ENCODE measurements at places on chromosomes 3 and 15.
A peak's percentile ranks its signal among the peaks of the same experiment; 100 is the strongest.

GRCh38 chr3:114998971-114999579 is 148.0 kb downstream of the ZBTB20 start:
- DNase-seq: no peak

DNA sequence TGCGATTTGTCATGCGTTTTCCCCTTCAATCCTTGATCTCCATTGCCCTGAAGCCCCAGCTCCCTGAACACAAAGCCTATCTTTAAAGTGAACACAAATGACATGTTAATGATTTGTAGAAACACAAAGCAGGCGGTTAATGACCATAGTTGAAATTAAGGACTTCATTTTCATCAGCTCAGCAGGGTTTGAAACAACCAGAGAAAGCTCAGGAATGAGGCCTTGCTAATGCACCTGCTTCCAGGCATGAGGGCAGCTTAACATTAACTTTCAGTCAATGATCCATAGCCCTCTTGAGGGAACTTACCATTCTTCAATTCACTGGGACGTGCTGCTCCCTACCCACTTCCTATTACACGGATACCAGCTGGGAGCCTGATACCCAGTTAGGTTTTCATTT is 427.2 kb upstream of the CBLB start:
- DNase-seq: no peak

GRCh38 chr3:158095111-158095813 is 11.0 kb downstream of the SHOX2 start:
- DNase-seq: no peak

- no peak for DNase-seq
Measured at GRCh38 chr3:8555113-8555661, 53.6 kb downstream of the LMCD1 start.

GRCh38 chr3:147215660-147216059 is 190.7 kb downstream of the ZIC4 start:
- DNase-seq: no peak

DNA sequence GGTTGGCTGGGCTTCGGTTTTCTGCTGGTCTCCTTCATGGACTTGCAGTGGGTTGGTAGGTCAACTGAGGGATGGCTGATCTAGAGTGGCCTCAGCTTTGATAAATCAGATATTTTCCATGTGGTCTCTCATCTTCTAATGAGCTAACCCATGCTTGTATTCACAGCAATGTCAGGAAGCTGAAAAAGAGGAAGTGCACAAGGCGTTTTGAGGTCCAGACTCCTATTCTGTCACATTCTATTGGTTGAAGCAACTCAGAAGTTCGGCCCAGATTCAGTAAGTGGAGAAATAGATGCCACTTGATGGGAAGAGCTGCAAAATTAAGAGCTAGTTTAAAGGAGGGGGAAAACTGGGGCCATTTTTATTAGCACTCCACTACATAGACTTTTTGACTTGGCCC is 361.2 kb downstream of the DIPK2A start:
- DNase-seq: no peak

DNA sequence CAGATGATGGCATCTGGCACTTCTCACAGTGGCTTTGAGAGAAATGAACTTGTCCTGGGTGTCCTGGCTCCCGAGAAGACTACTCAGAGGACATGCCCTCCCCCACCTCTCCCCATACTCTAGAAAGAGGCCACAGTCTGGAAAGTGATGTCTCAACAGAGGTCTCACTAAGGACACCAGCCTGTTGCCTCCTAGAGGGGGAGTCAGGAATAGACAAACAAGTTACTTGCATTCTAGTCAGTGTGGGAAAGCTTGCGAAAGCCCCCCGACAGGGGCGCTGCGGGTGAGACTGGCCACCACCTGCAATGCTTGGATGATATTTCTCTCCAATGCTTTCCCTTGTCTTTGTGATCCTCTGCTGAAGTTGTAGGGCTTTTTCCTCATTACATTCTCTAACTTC is 17.2 kb downstream of the B4GALT4 start:
- no peak for DNase-seq

DNA sequence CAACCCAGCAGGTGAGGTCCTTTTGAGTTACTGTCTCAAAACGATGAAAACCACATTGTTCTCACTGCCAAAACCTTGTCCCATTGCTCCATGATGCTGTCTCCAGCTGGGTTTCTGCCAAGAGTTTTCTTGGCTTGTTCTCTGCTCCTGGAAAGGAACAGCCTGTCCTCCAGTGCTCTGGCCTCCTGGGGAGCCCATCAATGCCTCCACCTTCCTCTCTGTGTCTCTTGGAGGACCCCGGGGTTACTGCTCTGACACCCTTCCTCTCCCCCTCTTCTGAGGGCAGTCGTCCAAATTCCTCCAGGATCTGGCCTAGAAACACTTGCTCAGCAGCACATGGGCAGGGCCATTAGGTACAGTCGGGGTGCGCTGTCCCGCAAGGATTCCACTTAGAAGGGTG is 63.9 kb upstream of the RGMA start:
- no peak for DNase-seq

- no peak for DNase-seq
Measured at GRCh38 chr3:40645883-40646282, 121.1 kb downstream of the ZNF621 start.

DNA sequence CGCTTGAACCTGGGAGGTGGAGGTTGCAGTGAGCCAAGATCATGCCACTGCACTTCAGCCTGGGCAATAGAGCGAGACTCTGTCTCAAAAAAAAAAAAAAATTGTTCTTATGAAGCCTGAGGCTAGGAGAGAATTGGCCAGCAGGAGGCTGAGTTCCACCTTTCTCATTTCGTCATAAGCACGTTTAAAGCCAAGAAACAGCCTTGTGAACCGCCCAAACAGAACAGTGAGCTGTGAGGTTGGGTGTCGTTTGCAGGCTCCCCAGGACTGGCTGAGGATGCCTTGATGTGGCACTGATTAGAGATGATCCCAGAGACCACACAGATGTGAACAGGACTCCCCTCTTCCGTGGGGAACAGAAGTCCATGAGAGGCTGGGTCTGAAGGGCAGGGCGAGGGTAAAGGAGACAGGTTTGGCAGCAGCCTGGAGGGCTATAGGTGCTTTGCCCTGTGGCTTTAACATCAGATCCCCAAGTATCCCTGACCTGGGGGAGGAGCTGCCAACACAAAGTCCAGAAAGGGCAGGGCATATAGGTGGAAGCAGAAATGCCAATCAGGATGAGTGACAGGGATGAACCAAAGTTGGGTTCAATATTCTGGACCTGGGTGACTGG is 52.9 kb downstream of the CLEC3B start:
- DNase-seq: no peak

DNA sequence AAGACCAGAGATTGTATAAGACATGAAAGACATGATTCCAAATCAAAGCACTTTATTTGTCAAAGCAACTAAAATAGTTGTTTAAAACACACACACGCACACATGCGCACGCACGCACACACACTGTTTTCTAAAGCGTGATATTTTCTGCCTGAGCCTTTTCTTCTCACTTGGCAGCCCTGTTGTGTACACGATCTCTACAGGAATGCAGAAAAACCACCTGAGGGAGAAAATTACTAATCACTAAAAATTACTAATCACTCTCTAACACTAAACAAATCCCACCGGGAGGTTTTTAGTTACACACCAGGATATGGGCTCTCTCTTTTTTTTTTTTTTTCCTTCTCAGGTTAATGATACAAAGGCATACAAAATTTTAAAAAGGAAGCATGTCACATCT is 160.1 kb upstream of the ATP11B start:
- no peak for DNase-seq

DNA sequence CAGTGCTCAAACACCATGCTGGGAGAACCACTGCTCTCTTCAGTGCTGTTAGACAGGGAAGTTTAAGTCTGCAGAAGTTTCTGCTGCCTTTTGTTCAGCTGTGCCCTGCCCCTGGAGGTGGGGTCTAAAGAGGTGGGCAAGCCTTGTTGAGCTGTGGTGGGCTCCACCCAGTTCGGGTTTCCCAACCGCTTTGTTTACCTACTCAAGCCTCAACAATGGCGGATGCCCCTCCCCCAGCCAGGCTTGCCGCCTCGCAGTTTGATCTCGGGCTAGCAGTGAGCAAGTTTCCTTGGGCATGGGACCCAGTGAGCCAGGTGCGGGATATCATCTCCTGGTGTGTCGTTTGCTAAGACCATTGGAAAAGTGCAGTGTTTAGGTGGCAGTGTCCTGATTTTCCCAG is 670.2 kb upstream of the ALCAM start:
- DNase-seq: no peak

- DNase-seq: no peak
Measured at GRCh38 chr3:18847583-18848197, 300.6 kb upstream of the KCNH8 start.

DNA sequence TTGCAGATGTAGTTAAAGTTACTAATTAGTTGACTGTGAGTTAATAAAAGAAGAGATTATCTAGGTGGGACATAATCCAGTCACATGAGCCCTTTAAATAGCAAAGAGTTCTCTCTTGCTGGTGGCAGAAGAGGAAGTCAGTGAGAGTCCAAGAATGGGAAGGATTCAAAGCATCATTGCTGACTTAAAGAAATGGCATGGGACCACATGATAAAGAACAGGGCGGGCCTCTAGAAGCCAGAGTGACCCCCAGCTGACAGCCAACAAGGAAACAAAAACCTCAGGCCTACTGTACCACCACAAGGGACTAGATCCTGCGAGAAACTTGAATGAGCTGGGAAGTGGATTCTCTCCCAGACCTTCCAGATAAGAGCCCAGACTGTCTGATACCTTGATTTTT is 447.2 kb upstream of the CCDC54 start:
- DNase-seq: no peak

DNA sequence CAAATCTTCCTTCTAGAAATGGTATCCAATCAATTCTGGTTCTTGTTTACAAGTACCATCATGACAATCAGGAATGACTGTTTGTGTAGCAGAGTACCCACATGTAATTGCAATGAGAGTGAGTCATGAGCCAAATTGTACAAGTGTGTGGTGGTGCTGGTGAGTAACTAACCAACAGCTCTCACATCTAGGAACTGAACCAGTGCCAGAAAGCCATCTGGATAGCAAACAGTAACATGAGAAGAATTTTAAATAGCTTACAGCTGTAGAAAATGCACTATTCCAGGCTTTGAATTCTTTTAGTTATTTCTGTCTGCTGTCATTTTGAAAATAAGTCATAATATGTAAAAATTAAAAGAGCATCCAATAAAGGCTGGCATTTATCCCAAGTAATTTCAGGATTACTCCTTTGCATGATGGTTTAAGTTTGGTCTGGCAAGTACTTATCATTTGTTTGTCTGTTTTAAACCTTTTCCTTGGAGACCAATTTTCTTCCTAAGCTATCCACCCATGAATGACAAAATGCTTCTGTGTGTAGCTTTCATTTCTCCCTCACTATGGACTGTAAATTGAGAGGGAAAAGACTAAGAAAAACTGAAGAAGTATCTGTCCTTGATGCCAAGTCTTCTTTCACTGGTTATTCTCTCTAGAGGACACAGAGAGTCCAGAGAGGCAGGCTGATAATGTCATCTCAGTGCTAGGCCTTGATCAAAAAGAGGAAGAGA is 60.0 kb downstream of the PIK3CB start:
- no peak for DNase-seq

- no peak for DNase-seq
Measured at GRCh38 chr15:59349680-59350420, 22.8 kb downstream of the MYO1E start.

- DNase-seq: no peak
Measured at GRCh38 chr3:94024385-94024784, 4.0 kb downstream of the STX19 start.

DNA sequence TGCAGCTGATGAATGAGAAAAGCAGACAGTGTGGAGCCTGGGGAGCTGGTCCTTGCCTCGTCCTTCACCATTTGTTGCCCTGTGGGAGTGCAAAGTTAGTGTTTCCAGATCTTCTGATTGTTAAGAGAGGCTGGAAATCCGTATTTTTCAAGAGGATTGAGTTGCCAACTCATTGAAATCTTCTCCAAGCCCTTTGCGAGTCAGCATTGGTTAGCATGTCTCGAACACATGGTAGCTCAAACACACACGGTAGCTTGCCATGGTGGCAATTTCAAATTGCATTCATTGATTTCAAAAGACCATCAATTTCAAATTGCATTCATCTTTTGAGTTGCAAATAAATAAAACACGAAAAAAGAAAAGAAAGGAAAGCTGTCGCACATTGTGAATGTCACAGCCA is 70.7 kb downstream of the SLCO3A1 start:
- DNase-seq: no peak

DNA sequence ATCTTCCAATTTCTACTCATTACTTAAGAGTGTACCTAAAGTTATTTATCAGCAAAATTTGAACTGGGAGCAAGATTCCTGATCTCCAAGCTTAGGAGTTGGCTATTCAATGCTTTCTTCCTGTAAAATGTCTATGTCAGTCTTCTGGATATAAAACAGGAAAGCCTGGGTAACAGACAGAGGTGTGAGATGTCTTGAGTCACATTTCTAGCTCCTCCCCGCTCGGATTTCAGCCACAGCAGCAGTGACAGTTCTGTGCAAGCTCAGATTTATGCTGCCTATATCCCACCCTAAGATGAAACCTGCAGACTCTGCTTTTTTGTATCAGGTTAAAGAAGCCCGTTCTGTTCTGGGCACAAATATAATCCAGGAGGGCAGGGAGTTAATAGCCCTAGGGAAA is 2.1 kb upstream of the ARMC8 start:
- no peak for DNase-seq

- no peak for DNase-seq
Measured at GRCh38 chr15:89964232-89964954, 36.7 kb upstream of the ZNF710 start.

DNA sequence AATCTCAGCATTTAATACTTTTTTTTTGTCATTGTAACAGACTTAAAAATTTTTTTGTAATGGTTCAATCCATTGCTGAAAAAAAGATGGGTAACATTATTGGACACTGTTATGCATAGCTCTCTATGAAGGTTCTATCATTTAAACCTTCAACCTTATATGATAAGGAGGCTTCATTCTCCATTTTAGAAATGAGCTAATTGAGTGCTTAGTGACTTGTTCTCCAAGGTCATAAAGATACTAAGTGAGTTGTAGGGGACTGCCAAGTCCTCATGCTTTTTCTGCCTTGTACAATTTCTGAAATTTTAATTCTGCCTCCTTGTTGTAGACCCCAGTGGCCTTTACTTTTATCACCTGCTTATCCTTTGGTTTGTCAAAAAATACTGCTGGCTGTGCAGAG is 56.7 kb downstream of the MGA start:
- DNase-seq: no peak

DNA sequence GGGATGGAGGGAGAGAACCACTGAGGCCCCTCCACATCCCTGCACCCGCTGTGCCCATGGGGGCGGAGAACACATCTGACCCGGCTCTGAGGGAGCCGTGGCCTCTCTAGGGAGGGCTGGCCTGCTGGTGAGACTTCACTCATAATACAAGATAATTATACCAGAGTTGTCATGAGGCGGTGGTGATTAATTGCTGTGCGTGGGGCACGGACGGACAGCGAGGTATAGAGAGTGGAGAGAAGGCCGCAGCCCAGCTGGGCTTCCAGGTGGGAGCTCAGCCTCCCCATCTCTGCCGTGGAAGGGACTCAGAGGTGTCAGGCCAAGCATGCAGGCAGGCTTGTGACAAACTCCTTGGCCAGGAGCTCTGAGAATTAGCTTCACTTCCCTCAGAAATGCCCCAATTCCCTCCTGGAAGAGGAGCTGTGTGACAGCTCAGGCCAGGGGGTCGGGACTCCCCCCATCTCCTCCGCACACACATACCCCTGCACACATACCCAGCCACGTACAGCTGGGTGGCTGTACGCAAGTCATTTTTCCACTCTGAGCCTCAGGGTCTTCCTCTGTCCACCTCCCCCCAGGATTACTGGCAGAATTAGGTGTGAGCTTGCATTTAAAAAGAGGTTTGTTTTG is 6.0 kb upstream of the GATA2 start:
- DNase-seq: no peak

- DNase-seq: peak; percentile 19
Measured at GRCh38 chr3:113211330-113212149, at the start of gene BOC. BOC (plus strand) TSS chr3:113211557; CDS start chr3:113249803, 38,246 bp downstream.

- DNase-seq: no peak
Measured at GRCh38 chr3:30342318-30343060, 263.9 kb upstream of the TGFBR2 start.

Measured in activated naive CD4-positive, alpha-beta T cell treated with anti-CD3 and anti-CD28 coated beads, Interleukin-2, amount 50 U/mL, for 72 hours (primary cell).